AG09319 (cell line): ENCODE measurements at places on chromosomes 13 and 19.
A peak's percentile ranks its signal among the peaks of the same experiment; 100 is the strongest.

DNA sequence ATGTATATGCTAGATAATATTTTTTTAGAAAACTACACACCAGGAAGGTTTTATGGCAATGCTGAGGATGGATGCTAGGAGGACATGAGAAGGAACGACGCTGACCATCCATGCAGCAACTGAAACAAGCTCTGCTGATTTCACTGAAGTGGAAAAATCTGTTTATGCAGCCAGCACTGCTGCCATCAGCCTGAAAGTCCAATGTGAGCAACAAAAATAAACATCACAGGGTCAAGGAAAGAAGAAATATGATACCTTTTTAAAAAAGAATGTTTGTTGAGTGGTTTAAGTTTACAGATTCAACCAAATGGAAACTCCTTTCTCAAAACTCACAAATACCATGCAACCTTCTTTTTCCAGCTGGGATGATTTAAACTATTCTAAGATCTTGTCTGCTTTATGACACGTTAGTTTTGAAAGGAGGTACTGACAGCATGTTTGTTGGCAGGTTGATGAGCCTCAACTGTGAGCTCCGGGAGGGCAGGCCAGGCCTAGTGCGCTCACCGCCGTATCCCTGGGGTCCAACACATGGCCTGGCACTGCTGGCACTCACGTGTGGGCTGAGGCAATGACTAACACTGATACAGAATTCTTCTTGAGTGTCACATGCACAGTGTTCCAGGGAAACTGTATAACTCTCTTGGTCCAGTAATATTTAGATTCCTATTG, 46.8 kb downstream of the LATS2 start:
- peak; percentile 80 for DNase-seq

GRCh38 chr13:46535825-46536224, 17.1 kb upstream of the LRCH1 start:
- DNase-seq = no peak

GRCh38 chr13:22141716-22142115, 470.8 kb downstream of the FGF9 start:
- no peak for DNase-seq

DNA sequence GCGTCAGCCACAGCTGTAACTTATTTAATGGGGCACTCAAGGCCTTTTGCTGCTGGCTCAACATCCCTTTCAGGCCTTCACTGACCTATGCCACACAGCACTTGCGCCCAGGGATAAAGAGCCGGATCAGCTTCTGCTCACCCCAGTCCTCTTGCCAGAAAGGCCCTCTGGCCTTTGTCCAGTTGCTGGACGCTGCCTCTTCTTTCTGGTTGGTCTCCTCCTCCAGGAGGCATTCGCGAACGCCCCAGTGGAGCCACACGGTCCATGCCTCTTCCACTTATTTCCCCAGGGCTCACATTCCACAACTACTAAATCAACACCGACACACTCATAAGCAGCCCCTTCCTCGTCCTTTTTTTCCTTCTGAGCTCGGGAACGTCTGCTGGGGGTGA, 3.7 kb upstream of the ZNF329 start:
- no peak for DNase-seq

- DNase-seq = no peak
Measured at GRCh38 chr19:4984438-4984990, 15.6 kb downstream of the KDM4B start.
